SK-N-SH (cell line): ENCODE measurements at places on chromosomes 5 and 9. TPM values are rescaled to one million over a fixed set of nuclear protein-coding genes. Genes with fewer than 3 reads are reported as not detected.

The EDIL3 gene
- 51.5 and 82.9 TPM in 2 replicates for polyA plus RNA-seq

The SLC6A18 gene
- not detected in 2 replicates for polyA plus RNA-seq

The FUBP3 gene
- 55.1 and 58.3 TPM in 2 replicates for polyA plus RNA-seq

The NLN gene
- 17.1 and 20.0 TPM in 2 replicates for polyA plus RNA-seq

The MCTP1 gene
- polyA plus RNA-seq: 0.53 and 0.62 TPM in 2 replicates

The NSD1 gene
- 6.7 and 9.0 TPM in 2 replicates for polyA plus RNA-seq

The SVEP1 gene
- 0.10 and 0.11 TPM in 2 replicates for polyA plus RNA-seq

The ANKRD20A1 gene
- polyA plus RNA-seq: not detected in 2 replicates

The PALM2AKAP2 gene
- 3.6 and 4.3 TPM in 2 replicates for polyA plus RNA-seq

The PCDHA9 gene
- polyA plus RNA-seq: 0.02 TPM in 2 replicates

The ECSCR gene
- 10.9 and 13.5 TPM in 2 replicates for polyA plus RNA-seq

The CDX1 gene
- 0.23 and 0.26 TPM in 2 replicates for polyA plus RNA-seq
